ENCODE measurements at places on chromosomes 12 and 14.

DNA sequence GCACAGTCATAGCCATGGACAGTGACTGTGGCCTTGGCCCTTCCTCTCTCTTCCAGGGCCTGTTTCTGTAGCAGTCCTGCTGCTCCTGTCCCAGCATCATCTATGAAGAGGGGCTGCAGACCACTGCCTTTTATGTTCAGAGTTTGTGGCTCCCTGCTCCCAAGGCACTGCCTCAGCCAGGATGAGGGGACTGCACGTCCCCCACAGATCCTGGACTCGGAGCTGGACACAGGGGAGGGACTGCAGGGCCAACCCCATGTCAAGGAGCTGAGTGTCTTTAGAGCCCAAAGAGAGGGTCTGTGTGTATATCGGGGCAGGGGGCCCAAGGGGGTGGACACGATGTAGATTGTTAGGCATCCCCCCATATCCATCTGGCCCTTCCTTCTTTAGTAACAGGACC lies 60.6 kb upstream of the DIO3 start:
- DNase-seq = no peak

DNA sequence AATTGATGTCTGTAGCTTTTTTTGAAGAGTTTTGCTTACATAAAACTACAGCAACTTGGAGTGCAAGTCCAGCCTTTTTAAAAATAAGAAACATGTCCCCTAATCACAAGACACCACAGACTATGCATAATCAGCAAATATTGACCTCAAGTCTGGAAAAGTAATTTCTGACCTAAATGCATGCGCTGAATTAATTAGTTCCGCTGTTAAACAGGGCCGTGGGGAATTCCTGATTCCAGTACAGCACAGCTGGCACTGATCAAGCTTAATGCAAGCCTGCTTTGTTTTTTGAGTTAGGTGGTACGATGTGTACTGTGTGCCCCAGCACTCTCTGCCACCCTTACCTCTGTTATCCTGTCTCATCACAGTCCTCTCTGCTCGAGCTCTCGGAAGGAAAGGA lies 9.2 kb downstream of the MLH3 start:
- DNase-seq = no peak

- DNase-seq = no peak
These were observed 123.3 kb downstream of the PAPOLA start for GRCh38 chr14:96625426-96625985.

DNA sequence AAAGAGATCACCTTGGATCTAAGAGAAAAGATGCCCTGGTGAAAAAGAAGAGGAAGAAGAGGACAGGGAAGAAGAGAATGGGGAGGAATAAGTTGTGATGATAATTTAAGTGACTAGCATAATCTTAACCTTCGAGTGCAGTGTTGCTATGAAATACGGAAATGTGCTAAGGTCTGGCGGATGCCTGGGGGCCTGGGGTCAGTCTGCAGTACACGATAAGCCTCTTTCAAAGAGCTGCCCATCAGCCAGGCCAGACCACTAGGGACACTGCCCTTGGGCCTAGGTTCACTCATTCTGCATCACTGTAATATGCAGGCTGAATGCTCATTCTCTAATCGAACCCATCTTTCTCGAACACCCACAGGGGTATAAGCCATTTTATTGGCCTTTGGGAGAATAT lies 83.4 kb downstream of the PLEKHG3 start:
- no peak for DNase-seq

- DNase-seq = no peak
These were observed 16.9 kb upstream of the MGST1 start for GRCh38 chr12:16330560-16330959.

DNA sequence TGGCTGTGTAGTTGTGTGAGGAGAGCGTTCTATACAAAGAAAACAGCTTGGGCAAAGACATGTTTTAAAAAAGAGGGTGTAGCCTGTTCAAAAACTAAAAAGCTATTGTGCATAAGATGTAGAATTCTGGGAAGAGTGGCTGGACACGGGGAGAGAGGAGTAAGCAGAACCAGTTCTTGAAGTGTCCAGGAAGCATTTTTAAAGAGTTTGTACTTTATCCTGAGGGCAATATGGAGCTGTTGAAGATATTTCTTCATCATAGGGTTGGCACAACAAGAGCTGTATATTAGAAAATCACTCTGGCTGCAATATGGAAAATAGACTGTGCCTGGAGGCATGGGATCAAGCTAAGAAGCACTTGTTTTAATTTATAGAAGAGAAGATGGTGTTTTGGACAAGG lies 458.9 kb upstream of the LMO3 start:
- DNase-seq = no peak

Measured in CD4-positive, alpha-beta T cell treated with Interleukin-17A for 4 hours (primary cell).